H1 (cell line): ENCODE measurements at places on chromosomes 2 and 18. TPM values are rescaled to one million over a fixed set of nuclear protein-coding genes. Genes with fewer than 3 reads are reported as not detected.
A peak's percentile ranks its signal among the peaks of the same experiment; 100 is the strongest.

- DNase-seq, result no peak
- no peak overlapping the region for H3K27ac ChIP-seq
- peaks cover 7% of the 10 kb centered on the region for H3K4me1 ChIP-seq
- H3K4me3 ChIP-seq, result no peak overlapping the region
These were observed 74.3 kb downstream of the TFCP2L1 start for GRCh38 chr2:121210691-121211090.

DNA sequence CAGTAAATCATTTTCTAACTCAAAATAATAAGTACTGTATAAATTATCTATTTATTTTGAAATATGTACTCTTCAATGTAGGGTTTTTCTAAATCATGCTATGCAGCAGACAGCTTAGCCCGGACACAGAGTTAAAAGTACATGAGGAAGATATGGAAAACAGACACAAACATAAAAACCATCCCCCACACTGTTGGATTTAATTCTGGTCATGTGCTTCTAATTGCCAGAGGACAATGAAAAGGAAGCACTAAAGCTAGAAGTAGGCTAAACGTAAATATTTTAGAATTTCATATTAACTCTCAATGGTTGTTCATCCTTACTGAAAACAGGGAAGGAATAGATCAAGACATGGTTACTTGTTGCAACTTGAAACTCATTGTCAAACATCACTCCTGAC lies 420.7 kb downstream of the ERBB4 start:
- no peak for DNase-seq
- no peak overlapping the region for H3K27ac ChIP-seq
- H3K27me3 ChIP-seq, result no peaks in the 10 kb centered on the region
- no peaks in the 10 kb centered on the region for H3K36me3 ChIP-seq
- H3K4me1 ChIP-seq, result no peaks in the 10 kb centered on the region; the same call in 1 of the 2 replicates

DNA sequence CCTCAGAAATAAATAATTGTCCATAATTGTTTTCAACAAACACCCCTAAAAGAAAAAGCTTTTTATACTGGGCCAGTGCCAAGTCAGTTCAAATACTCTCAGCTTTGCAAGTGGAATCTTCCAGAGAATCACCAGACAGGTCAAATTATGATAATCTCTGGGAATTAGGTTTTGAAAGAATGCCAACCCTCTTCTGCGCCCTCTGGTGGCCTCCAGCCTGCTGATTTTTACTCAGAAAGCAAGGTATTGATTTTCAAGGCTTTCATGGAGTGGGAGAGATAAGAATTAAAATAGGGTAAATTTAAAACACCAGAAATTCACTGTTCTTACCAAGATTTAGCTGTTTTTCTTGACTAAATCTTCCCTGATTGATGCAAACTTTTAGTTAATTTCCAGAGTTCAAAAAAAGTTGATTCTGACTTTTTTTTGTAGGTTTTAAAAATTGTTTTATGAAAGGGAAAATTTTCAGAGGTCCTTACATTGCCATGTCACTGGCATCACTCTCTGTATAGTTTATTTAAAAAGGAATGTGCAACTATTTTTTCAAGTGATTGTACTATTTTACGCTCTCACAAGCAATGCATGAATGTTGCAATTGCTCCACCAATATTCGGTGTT lies 282.9 kb upstream of the TNP1 start:
- peak; percentile 10 for DNase-seq
- H3K27ac ChIP-seq, result no peak overlapping the region
- no peaks in the 10 kb centered on the region for H3K27me3 ChIP-seq
- no peaks in the 10 kb centered on the region for H3K36me3 ChIP-seq
- no peaks in the 10 kb centered on the region for H3K4me1 ChIP-seq

DNA sequence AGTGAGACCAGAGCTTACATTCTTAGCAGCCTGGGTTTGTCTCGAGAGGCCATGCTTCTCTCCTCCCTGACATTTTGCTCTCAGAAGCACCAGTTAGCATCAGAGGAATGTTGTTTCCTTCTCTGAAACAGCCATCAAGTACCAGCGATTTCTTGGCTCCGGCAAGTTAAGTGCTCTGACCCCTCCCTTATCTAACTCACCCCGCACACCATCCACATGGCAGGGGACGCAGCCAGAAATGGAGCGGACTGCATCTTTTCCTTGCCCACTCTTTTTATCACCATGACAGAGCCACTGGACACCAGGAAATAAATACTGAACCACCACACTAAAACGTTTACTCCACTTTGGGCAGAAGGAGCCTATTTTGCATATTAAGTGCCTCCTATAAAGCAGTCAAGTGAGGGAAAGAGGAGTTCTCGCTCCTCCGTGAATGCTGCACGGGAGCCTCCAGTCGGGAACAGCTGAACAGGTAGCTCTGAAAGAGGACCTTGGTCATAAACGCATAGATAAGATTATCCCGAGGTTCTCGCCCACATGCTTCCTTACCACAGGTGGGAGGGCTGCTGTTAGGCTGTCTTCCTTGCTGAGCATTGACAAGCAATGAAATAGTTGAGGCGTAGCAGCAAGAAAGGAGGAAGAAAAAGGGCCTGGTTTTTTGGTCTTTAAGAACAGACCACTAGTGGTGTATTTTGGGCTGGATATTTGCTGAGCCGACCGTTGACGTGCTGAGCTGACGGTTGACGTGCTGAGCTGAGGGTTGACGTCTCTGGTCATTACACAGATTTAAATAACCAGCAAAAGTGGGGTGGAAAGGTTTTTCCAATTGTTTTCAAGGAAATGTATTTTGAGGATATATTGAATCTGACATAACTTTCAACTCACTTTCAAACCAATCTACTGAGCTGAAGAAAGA lies 71.4 kb upstream of the ITGB6 start:
- H3K27me3 ChIP-seq, result peaks cover 10% of the 10 kb centered on the region
- peaks cover 10% of the 10 kb centered on the region for H3K36me3 ChIP-seq
- H3K4me1 ChIP-seq, result peaks cover 16% of the 10 kb centered on the region
- no peak for DNase-seq

DNA sequence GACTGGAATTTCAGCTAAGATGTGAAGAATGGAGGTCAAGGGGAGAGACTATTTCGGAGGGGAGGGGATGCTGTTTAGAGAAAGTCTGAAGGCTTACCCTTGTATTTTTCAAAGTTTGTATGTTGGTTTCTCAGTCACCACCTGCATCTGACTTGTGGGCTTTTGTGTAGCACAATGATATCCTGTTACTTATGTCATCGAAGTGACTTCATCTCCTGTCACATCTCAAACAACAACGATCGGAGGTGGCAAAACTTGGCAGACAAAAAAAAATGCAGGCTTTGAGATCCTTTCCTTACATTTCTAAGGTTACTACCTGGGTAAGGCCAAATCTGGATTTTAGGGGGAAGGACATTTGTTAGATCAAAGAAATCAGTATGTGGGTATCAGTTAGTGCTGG lies 11.7 kb upstream of the CXCR4 start:
- no peaks in the 10 kb centered on the region for H3K27me3 ChIP-seq
- no peak overlapping the region for H3K27ac ChIP-seq
- H3K4me1 ChIP-seq, result no peaks in the 10 kb centered on the region; the same call in 1 of the 2 replicates
- no peak overlapping the region for H3K4me3 ChIP-seq
- DNase-seq, result no peak

DNA sequence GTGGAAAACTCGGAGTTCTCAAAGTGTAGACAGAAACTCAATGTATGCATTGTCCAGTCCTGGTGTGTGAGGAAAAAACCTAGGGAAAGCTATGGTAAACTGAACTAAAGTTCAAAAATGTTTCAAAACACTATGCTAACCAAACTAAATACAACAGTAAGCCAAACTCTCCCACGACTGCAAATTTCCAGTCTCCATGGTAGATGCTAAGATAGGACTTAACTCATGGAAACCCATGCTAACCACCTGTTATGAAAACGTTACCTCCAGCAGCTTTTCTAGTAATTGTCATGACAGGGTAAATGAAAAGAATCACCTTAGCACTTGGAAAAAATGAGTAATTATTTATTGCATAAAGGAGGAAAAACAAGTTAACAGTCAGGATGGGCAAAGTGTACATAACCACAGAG lies 135.7 kb upstream of the EPC2 start:
- H3K27ac ChIP-seq, result no peak overlapping the region
- DNase-seq, result no peak
- H3K4me1 ChIP-seq, result peaks cover 2% of the 10 kb centered on the region; the same call in 1 of the 2 replicates

DNA sequence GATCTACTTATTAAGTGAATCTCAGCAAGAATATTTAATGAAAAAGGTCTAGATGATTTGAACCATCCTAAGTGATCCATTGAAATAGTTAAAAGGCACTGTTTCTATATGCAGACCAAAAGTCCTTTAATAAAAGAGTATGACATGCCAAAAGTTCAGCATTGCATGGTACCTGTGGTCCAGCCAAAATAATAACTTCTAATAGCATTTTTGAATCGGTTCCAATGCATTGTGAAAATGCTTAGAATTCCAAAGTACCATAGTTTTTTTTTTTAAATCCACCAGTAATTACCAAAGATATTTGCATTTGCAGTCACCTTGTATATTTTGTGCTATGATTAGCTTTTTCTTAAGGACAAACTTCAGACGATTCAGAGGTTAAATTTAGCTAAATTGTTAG lies 79.9 kb downstream of the NYAP2 start:
- H3K4me1 ChIP-seq, result no peaks in the 10 kb centered on the region
- no peaks in the 10 kb centered on the region for H3K27me3 ChIP-seq
- no peak overlapping the region for H3K27ac ChIP-seq
- H3K36me3 ChIP-seq, result no peaks in the 10 kb centered on the region

- H3K27me3 ChIP-seq, result no peaks in the 10 kb centered on the region
- H3K4me1 ChIP-seq, result no peaks in the 10 kb centered on the region
- H3K4me3 ChIP-seq, result no peak overlapping the region
These were observed 92.5 kb upstream of the MAP2 start for GRCh38 chr2:209331291-209331844.

GRCh38 chr18:2966560-2966959 lies 46.4 kb downstream of the LPIN2 start:
- no peaks in the 10 kb centered on the region for H3K27me3 ChIP-seq
- DNase-seq, result no peak
- peaks cover 5% of the 10 kb centered on the region; the same call in 1 of the 2 replicates for H3K4me1 ChIP-seq
- H3K27ac ChIP-seq, result no peak overlapping the region

GRCh38 chr18:73900106-73900835 lies 247.4 kb downstream of the FBXO15 start:
- H3K27me3 ChIP-seq, result no peaks in the 10 kb centered on the region; the same call in none of the 2 replicates
- no peak overlapping the region for H3K27ac ChIP-seq
- H3K4me1 ChIP-seq, result peaks cover 16% of the 10 kb centered on the region; the same call in 1 of the 2 replicates
- no peak overlapping the region for H3K4me3 ChIP-seq

DNA sequence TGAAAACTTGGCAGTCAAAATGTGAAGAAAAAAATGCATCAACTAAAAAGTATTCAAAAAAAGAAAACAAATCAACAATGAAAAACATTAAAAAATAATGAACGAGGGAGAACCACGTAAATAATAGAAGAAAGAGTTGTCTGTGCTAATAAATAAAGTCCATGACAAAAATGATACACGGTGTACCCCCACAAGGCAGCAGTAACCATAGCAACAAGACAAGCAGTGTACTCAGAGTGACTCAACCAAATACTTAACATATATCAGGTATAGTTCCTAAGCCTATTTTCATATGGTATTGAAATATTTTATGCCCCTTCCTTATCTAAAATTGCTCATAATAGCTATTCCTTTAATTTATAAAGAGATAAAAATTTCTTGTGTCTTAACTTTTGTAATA lies 162.3 kb upstream of the TMEM200C start:
- DNase-seq, result no peak
- no peak overlapping the region for H3K4me3 ChIP-seq
- H3K27me3 ChIP-seq, result no peaks in the 10 kb centered on the region
- H3K27ac ChIP-seq, result no peak overlapping the region
- H3K4me1 ChIP-seq, result peaks cover 12% of the 10 kb centered on the region
- H3K36me3 ChIP-seq, result no peaks in the 10 kb centered on the region

GRCh38 chr2:28662468-28663181 lies 89.0 kb upstream of the PPP1CB start:
- DNase-seq, result no peak
- H3K27ac ChIP-seq, result no peak overlapping the region
- H3K36me3 ChIP-seq, result no peaks in the 10 kb centered on the region
- no peak overlapping the region for H3K4me3 ChIP-seq
- no peaks in the 10 kb centered on the region for H3K27me3 ChIP-seq

DNA sequence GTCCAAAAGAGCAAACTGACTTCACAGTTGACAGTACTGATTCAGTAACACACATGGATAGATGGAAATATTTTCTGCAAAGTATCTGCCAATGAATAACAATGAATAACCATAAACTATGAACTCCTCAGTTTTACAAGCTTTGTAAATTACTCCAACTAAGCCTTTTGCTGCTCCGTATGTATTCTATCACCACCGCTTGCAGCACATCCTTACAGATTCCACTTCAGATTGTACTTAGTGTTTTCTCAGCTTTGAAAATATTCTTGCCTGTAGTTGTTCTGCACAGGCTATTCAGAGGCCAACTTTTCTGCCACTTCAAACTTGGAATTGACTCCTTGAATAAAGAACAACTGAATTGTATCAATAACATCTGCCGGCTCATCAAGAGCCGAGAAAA lies 36.2 kb downstream of the TLK1 start:
- no peaks in the 10 kb centered on the region for H3K36me3 ChIP-seq
- DNase-seq, result no peak
- H3K4me3 ChIP-seq, result no peak overlapping the region
- no peak overlapping the region for H3K27ac ChIP-seq

- no peak overlapping the region for H3K27ac ChIP-seq
- DNase-seq, result no peak
- H3K4me1 ChIP-seq, result no peaks in the 10 kb centered on the region
These were observed 251.6 kb upstream of the APCDD1 start for GRCh38 chr18:10202845-10203321.

DNA sequence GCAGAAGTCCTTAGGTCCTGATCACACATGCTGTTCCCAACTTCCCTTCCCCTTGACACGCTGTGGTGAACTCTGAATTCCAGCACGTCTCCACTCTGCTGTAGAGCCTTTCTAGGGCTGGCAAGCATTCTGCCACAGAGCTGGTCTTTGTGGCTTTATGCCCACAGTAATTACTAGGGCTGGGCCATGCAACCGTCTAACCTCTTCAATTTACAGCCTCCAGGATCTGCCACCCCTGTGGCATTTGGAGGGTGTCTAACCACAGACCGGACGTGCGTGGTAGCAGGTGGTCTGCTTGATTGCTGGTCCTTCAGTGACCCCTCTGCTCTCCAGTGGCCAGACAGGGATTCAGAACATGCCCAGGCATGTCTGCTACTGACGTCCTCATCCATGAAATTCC lies 43.1 kb upstream of the TGFA start:
- no peaks in the 10 kb centered on the region for H3K36me3 ChIP-seq
- H3K27me3 ChIP-seq, result no peaks in the 10 kb centered on the region
- H3K4me3 ChIP-seq, result no peak overlapping the region
- no peak overlapping the region for H3K27ac ChIP-seq

KIF1A gene
- total RNA-seq, result 267 and 281 TPM in 2 replicates

RTP5 gene
- not detected in 2 replicates for total RNA-seq

IL1RL1 gene
- total RNA-seq, result not detected in 2 replicates

FSIP2 gene
- total RNA-seq, result 1.4 and 1.7 TPM in 2 replicates

LIMS3 gene
- total RNA-seq, result 2.0 and 2.7 TPM in 2 replicates

C2orf66 gene
- not detected in 2 replicates for total RNA-seq

TANC1 gene
- total RNA-seq, result 7.6 and 7.8 TPM in 2 replicates

FAM124B gene
- total RNA-seq, result 2.0 and 2.6 TPM in 2 replicates

RUFY4 gene
- 0.32 TPM in 1 of 2 replicates, not detected in the other for total RNA-seq

CTLA4 gene
- total RNA-seq, result not detected in 2 replicates

ALPP gene
- total RNA-seq, result 0.15 TPM in 1 of 2 replicates, not detected in the other
